H9 (cell line): ENCODE measurements at places on chromosomes 3 and 15.

GRCh38 chr3:98564282-98565005 lies 29.0 kb downstream of the CPOX start:
- DNase-seq, result no peak

- DNase-seq, result no peak
Measured at GRCh38 chr3:136464502-136464901, 214.4 kb downstream of the PCCB start.

DNA sequence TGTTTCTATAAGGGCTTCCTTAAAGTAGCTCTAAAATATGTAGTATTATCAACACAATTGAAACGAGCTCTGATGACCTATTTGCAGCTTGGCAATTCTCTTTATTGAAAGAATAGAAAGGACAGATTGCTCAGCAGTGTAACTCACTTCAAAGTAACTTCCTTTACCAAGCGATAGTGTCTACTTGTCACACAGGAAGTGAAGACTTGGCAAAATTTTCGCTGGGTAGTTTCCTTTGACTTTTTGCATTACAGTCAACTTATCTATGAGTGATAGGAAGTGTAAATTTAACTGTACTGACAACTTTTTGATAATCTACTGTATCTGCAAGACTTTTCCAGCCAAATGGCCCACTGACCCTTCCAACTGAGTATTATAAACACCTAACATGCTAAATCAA lies 22.8 kb downstream of the SLC9A9 start:
- DNase-seq, result no peak

- DNase-seq, result no peak
Measured at GRCh38 chr3:23254835-23255234, 51.7 kb downstream of the UBE2E2 start.

DNA sequence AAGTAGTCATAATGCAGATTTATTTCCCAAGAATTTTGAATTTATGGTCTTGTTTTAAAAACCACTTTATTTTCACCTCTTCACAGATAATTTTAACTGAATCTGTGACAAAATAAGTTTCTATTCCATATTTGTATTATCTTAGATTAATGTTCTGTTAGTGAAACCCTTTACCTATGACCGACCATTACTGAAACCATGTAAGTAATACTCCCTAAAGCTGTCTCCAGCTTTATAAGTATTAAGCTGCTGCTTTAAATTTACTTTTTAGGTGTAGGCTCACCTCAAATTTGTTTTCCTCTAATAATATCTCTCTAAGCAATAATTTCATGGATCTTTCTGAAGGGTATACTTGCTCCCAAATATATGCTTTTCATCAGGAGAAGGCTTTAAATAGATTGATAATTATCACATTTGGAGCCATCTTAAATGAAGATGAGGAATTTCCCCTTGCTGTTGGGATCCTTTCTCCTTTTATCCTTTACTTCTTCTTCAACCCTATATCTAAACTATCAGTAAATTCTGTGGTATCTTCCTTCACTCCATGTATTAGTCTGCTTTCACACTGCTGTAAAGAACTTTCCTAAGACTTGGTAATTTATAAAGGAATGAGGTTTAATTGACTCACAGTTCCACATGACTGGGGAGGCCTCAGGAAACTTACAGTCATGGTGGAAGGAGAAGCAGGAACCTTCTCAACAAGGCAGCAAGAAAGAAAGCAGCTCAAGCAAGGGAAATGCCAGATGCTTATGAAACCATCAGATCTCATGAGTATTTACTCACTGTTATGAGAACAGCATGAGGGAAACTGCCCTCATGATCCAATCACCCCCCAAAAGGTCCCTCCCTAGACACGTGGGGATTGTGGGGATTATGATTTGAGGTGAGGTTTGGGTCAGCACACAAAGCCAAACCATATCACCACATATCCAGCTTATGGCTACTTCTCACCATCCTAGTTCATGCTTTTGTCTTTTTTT lies 92.3 kb upstream of the P2RY1 start:
- no peak for DNase-seq

- DNase-seq, result peak; percentile 22
Measured at GRCh38 chr15:74156678-74157411, 16.7 kb upstream of the ISLR start.

GRCh38 chr3:187006864-187007630 lies 76.7 kb downstream of the ST6GAL1 start:
- DNase-seq, result no peak

GRCh38 chr3:94935738-94936580 lies 873.1 kb downstream of the NSUN3 start:
- no peak for DNase-seq

- no peak for DNase-seq
Measured at GRCh38 chr15:97479957-97480356, 480.5 kb upstream of the ARRDC4 start.

DNA sequence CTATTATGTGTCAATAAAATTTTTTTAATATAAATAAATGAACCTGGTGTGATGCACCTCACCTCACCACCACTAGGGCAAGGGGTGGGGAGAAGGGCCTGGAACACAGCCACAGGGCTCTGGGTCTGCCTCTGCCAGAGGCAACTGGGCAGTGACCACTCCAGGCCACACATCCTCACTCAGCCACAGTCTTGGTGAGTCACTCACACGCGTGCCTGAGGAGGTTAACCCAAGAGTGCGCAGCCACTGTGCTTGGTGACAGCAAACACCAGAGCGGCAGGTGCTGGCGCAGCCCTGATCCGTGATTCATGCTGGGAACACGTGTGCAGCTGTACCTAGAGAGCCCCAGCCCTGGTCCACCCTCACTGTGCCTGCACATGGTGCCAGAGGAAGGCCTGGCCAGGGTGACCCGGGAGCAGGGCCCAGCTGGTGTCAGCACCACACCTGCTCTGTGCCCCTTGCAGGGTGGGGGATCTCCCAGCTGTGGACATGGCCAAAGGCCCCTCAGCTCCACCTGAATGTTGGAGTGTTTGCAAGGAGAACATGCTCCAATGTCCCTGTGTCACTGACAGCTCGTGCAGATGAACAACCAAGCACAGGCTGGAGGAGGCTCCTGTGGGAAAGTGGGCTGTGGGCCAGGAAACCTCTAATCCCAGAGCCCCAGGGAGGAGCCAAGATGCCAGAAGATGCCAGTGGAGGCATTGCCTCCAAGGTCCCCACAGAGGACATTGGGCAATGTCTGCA lies 2.1 kb downstream of the SLC41A3 start:
- DNase-seq, result no peak

GRCh38 chr15:49380912-49381311 lies 42.1 kb upstream of the FGF7 start:
- peak; percentile 31 for DNase-seq

DNA sequence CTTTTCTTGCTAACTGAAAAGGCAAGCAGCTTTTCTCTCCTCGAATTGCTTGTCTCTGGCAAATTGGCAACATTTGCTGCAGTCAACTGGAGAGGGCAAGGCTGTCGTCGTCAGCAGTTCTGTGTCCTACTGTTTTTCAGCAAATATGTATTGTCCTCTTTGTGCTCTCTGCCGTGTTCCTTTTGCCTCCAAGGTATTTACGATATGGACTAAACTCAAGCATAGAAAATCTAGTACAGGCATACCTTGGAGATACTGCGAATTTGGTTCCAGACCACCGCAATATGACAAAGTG lies 558 bp upstream of the SLC30A4 start:
- DNase-seq, result no peak

GRCh38 chr3:188169830-188170455 lies 16.0 kb downstream of the LPP start:
- DNase-seq, result no peak

GRCh38 chr15:49460411-49460941 lies 37.4 kb downstream of the FGF7 start:
- DNase-seq, result no peak

DNA sequence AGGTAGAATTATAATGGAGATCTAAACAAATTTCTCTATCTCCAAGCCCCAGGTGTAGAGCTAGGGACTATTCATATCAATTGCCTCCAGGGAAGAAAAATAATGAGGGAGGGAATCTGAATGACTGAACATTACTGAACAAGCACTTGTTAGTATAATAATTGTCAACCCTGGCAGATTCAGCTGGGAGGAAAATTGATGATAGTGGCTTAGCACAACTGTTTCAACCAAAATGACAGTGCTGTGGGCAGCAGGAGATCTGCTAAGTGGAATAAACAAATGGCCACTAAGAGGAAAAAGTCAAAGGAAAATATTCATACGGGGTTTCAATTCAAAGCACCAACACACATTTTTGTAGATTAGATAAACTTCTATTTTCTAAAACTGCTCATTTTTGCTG lies 294.9 kb upstream of the ZNF385D start:
- DNase-seq, result no peak

- DNase-seq, result no peak
Measured at GRCh38 chr15:93047621-93048425, 41.2 kb downstream of the RGMA start.

GRCh38 chr15:95990833-95991232 lies 339.7 kb upstream of the NR2F2 start:
- DNase-seq, result no peak

- DNase-seq, result no peak
Measured at GRCh38 chr3:101120039-101120438, 126.8 kb upstream of the ABI3BP start.

DNA sequence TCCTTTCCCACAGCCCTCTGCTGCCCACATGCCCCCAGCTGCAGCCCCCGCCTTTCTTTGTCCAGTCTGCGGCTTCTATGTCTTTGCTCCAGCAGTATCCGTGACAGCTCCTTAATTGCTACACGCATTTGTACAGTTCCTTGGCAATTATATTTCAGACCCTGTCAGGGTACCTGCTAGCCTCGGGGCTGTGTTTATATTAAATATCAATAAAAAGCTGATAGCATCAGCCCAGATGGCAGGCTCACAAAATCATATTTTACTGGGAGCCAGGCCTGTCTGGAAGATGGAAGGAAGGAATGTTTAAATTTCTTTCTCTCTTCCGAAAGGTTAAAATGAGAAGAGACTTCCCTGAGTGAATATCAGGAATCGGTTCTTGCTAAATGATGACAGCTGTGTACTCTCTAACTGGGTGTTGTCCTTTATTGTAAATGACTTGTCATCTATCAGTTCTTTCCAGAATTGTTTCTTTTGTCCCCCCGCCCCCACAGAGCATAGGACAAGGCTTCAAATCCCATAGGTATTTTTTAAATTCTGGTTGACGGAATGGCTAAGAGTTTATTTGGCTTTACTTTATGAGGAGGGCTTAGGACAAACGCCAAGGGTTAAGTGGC lies 378.1 kb downstream of the LRTM1 start:
- DNase-seq, result no peak

- no peak for DNase-seq
Measured at GRCh38 chr3:192068464-192069254, 607.7 kb downstream of the PYDC2 start.

DNA sequence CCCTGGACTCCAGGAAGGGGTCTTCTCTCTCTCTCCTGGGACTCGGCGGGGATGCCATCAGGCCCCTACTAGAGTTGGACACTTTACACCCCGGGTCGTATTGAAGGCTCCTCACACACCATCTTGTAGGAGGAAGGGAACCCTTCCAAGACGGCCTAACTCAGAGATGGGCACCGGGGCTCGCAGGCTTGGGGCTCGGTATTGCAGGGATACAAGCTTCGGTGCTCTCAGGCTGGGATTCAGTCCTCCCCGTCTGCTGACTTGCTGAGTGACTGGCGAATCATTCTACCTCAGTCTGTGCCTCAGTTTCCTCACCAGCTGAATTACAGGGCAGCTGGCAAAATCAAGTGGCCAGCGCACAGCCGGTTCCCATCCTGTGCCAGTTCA lies 419 bp upstream of the CALML4 start:
- no peak for DNase-seq

- no peak for DNase-seq
Measured at GRCh38 chr3:182711261-182711683, 82.0 kb upstream of the ATP11B start.

DNA sequence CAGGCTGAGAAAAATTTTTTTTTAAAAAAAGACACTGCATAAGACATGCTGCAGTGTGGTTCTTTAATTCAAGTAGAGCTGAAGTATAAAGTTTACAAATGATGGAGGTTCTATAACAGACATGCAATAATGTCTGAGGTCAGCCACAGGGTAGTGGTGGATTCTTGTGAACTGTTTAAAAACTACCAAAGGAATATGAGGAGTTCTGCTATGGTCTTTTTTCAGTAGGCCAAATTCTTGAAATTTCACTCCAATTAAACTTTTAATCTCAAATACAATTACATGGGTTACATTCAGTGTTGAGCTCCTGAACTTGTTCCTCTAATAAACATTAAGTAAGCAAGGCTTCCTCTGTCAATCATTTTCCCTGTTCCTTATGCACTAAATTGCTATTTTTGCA lies 122.7 kb downstream of the PLD1 start:
- DNase-seq, result no peak

DNA sequence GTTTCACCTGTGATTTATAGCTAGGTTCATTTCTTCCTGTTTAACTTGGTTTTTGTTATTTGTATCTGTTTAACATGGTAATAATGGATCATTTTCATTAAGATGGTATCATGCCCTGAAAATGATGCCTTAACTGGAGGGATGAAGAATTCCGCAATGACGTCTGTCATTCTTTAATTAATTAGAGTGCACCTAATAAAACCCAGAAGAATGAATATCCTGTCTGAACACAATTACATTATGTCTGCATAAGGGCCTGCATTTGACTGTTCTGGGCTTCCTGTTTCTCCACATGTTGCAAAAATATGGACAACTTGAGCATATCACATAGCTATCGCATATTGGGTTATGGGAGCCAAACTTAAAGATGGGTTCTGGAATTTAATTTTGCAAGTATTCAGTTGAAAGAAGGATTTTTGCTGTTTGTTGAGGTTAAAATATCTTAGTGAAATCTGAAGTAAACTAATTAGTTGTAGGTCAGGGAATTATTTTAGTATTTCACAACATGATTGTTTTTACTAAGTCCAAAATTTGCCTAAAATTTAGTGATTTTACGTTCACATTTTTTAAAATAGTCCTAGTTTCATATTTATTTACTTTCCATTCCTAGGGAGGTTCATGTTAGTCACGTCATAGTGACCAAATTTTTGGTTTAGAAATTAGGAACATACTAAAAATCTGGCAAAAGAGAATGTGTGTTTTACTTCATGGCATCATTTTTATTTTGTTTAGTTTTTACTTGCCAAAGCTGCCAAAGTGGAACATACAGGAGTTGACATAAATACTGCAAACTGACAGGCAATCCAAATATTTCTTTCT lies 321.0 kb upstream of the TGFBR2 start:
- no peak for DNase-seq

DNA sequence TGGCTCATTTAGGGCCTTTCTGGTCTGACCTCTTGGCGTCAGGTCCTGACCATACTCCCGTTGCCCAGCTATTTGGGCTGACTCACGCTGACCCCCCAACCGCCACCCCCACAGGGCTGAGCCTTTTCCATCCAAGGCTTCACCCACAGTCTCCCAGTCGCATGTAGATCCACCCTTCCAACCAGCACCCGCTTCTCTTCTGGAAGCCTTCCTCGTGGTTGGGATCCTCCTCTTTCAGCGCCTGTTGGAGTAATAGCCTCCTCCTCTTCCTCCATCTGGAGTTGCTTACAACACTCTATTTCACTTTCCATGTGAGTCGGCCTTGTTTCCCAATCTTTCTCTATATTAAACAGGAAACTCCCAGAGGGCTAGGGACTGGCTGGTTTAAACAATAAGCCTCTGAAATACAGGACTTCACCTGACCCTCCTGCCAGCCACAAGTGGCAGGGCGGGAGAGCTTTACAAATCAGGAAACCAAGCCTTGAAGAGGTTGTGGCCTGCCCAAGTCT lies 2.1 kb upstream of the ALAS1 start:
- no peak for DNase-seq

GRCh38 chr15:26731965-26732364 lies 40.9 kb downstream of the GABRB3 start:
- no peak for DNase-seq
